G401 (cell line): ENCODE measurements at places on chromosomes 7 and 10. TPM values are rescaled to one million over a fixed set of nuclear protein-coding genes. Genes with fewer than 3 reads are reported as not detected.

- DNase-seq: no peak
These were observed 8.7 kb upstream of the CALHM1 start for GRCh38 chr10:103467406-103467805.

DNA sequence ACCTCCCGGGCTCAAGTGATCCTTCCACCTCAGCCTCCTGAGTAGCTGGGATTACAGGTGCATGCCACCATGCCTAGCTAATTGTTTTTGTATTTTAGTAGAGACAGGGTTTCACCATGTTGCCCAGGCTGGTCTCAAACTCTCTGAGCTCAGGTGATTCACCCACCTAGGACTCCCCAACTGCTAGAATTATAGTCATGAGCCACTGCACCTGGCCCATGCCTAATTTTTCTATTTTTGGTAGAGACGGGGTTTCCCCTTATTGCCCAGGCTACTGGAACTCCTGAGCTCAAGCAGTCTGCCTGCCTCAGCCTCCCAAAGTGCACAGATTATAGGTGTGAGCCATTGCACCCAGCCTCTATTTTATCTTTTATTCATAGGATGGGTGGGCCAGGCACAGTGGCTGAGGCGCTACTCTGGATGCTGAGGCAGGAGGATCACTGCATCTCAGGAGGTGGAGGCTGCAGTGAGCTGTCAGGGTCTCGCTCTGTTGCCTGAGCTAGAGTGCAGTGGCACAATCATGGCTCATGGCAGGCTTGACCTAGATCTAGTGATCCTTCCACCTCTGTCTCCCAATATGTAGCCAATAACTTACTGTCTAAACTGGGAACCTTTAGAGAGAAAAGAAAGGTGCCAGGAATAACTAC is 31.3 kb upstream of the STOX1 start:
- no peak for DNase-seq

- DNase-seq: no peak
These were observed 20.9 kb downstream of the TBX20 start for GRCh38 chr7:35232994-35233393.

GRCh38 chr7:33579673-33579960 is 325.7 kb upstream of the BMPER start:
- DNase-seq: no peak

DNA sequence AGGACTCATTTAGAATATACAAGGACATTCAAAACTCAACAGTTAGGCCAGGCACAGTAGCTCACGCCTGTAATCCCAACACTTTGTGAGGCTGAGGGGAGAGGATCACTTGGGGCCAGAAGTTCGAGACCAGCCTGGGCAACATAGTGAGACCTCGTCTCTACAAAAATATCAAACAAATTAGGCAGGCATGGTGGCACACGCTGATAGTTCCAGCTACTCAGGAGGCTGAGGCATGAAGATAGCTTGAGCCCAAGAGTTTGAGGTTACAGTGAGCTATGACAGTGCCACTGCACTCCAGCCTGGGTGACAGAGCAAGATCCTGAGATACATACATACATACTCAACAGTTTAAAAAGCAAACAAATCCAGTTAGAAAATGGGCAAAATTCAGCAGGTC is 44.9 kb downstream of the GNA12 start:
- DNase-seq: no peak

- peak; percentile 76 for DNase-seq
These were observed 128.6 kb upstream of the SLC26A5 start for GRCh38 chr7:103574576-103574975.

DNA sequence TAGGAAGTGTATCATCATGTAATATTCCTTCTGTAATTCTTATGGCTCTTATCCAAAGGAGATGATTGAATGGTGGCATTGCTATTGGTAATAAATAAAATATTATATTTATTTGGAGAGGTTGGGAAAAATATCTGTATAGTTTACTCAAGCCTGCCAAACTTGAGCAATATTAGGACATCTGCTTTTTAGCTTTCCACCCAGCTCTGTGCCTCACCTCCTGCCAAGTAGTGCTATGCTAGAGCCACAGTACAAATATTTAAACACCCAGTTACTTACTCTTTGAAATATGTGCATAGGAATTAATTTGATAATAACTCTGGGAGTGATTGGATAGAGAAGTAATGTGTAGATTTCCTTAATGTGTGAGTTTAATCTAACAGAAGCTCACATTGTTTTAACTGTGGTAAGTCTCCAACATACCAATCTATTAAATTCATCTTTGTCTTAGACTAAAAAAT is 129.2 kb downstream of the BBS9 start:
- no peak for DNase-seq

DNA sequence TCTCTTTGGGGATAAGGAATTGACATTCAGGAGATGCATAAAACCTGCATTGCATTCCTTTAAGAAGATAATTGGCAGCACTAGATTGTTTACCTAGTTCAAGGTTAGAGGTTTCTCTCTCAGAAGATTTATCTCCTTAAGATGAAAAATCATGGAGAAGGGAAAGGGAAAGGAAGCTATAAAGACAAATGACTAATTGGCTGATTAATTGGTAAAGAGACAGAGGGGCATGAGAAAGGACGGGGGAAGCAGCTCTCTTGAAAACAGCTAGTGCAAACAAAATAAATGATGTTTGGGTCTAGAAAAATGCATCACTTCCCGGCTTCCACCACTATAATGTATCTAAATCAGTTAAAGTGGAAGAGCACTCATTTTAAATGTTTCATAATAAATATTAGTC is 941.2 kb downstream of the XPNPEP1 start:
- no peak for DNase-seq

AGR2 gene
- total RNA-seq: not detected in 2 replicates

DNA sequence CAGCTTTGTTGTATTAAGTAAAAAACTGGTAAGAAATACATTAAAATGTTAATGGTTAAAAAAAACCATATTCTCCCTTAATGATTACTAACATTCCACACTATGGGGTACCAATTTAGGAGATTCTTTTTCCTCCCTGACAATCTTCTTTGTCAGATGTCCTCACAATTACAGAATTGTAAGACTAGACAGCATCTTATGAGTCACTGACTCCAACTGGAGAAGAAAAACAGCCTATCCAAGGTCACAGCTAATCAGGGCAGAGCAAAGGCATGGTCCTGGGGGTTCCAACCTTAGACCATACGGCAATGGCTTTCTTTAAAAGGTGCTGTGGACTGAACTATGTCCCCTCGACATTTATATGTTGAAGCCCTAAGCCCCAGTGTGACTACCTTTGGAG is 127.6 kb downstream of the DLG5 start:
- no peak for DNase-seq

DNA sequence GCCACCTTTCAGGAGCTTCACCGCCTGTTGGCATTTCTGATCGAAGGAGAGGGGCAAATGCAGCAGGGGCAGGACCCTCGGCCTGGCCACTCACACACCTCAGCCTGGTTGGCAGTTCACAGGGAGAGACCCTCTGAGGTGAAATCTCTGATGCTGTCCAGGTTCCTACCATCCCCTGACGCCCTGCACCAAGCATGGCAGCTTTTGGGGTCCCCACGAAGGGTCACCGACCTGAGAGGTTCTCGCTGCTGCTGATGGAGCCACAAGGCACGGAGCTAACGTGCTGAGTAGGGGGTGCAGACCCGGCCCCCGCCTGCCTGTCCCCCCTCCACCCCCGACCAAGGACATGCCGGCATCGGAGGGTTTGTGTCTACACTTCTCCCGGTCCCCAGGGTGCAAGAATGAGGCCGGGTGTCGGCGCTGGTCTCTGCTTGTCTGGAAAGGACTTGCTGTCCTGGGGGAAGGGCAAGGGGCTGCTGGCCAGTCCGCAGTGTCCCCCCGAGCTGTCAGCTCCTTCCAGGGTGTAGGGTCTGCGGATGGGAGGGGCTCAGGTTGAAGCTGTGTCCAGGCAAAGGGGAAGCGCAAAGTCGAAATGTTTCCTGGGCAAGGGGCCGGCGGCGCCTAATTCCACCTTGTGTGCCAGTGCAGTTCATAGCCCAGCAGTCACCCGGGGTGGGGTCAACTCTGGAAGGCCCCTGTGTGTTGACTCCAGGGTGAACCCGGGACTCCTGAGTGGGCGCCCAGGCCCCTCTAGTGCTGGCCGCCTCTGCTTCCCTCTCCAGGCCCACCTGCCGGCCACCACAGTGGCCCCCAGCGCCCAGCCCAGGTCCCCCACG is 132.6 kb downstream of the DNAJB6 start:
- no peak for DNase-seq

- DNase-seq: no peak
These were observed 478 bp upstream of the ZNF22 start for GRCh38 chr10:45000138-45000751.

EBF3 gene
- 0.24 and 0.25 TPM in 2 replicates for total RNA-seq

- no peak for DNase-seq
These were observed 29.6 kb downstream of the CHAT start for GRCh38 chr10:49643241-49644034.

DNA sequence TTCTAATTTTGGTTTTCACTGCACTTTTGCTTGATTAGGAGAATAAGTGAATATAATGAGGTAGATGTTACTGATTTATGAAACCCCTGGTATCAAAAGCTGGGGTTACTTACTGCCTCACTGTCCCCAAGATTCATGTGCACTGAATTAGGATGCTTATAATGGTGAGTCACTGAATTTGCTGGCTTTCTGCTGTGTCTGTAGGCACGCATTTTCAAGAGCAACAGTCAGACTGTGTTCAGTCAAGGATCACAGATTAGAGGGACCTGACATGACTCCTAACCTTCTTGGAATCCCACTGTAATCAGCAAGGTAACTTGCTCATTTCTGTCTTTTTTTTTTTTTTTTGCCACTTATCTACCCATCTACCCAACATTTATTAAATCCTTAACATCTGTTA is 59.7 kb downstream of the GPR85 start:
- no peak for DNase-seq

- DNase-seq: no peak
These were observed 38.0 kb upstream of the PIP4K2A start for GRCh38 chr10:22752272-22752889.

SMKR1 gene
- 5.2 TPM in 1 of 2 replicates, not detected in the other for total RNA-seq

- no peak for DNase-seq
These were observed 12.4 kb upstream of the ACTA2 start for GRCh38 chr10:88964869-88965415.

DNA sequence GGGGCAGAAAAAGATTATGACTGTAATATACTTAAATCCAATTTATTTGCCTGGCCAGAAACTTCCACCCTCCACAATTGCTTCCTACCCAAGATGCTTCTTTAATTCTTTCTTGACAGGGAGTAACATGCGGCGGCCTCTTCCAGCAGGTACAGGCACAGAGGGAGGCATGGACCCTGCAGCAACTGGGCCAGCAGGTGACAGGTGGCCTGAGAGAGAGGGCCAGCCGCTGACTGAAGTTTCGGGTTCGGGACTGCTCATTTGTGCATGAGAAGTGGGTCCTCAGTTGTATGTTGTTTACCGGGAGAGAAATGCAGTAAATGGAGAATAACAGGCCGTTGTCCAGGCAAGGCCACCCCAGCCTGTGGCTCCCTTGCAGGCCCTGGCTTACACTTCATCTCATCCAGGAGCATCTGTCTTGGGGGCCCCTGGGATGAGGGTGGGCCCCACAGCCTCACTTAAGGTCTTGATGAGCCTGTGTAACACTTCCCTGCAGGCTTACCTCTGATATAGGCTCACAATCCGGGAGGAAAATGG is 72.5 kb downstream of the C10orf143 start:
- no peak for DNase-seq

DNA sequence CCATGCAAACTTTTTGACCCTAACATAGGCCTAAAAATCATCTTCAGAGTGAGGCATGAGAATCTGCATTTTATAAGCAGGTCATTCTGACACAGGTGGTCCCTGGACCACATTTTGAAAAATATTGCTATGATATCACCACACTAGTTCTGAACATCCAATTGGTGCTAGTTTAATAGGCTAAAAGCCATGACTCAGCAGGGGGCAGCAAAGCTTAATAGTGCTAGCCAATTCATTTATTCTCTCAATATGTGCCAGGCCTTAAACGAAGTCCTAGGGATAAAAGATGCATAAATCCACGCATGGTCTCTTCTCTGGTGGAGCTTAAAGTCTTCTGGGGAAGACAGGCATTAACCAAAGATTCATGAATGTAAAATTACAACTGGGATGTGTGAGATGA is 10.2 kb upstream of the SLC25A28 start:
- no peak for DNase-seq

DNA sequence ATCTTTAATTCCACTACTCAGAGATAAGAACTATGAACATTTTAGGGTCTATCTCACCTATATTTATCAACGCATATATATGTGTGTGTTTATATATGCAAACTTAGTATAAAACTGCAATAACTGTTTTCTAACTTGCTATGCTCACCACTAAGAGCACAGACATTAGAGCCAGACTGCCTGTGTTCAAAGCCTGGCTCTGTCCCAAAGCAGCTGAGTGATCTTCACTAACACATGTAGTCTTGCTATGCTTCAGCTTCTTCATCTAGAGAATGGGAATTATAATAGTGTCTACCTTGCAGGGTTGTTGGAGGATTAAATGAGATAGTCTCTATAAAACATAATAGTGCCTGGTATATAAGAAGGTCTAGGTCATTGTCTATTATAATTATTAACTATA is 165.5 kb downstream of the MAGI2 start:
- peak; percentile 73 for DNase-seq

GRCh38 chr10:5524641-5525560 is at the start of gene CALML3:
Gene CALML3 (plus strand): TSS chr10:5524961. CDS start chr10:5525086, 125 bp downstream.
- DNase-seq: no peak

DNA sequence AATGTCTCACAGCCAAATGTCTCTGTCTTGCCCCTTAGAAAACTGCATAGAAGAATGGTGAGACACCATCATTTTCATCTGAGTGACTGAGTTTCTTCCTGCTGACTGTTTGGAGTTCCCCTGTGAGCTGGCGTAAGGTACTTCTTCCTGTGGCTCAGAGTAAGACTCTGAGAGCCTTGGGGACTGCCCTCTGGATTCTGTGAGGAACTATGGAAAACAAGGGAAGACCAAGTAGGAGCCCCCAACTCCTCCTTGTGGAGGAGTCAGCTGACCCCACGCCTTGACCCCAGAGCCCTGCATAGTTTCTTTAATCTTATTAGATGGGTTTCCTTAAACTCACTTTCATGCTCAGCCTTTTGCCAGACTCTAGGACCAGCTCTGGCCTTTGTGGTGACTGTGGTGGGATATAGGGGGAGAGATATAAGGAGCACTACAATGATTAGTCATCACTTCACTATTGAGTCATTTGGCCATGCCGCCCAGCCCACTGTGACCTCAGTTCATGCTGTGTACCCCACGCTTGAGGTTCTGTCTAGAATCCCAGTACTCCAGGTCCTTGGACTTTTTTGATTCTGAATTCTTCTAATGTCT is 51.8 kb upstream of the FAM133B start:
- no peak for DNase-seq

SFTPA2 gene
- not detected in 2 replicates for total RNA-seq

DNA sequence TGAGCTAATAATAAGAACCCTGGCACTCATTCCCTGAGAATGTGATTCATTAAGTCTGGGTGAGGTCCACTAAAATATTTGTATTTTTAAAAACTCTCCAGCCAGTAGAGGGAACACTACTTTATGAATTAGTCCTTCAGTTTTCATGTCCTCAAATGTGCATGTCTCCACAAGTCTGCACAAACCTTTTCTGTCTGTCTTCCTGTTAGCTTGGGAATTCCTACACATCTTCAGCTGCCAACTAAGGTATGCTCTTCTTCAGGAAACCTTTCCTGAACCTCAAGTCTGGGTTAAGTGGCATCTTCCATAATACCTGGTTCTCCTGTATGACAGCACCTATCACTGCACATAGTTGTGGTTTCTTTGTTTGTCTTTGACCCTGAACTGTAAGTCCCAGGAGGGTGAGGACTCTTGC is 119.6 kb upstream of the MKX start:
- DNase-seq: no peak

GRCh38 chr7:132771301-132771730 is 195.0 kb upstream of the PLXNA4 start:
- DNase-seq: peak; percentile 47

SPDYE2B gene
- total RNA-seq: not detected in 2 replicates
